Stimulated activated CD4-positive, alpha-beta T cell treated with anti-CD3 and anti-CD28 coated beads, TNF-alpha, amount 100 ng/mL, for 1 hour (primary cell): ENCODE measurements at places on chromosomes 2 and 18.

GRCh38 chr2:191038241-191038725, 24.3 kb upstream of the STAT1 start:
- DNase-seq: no peak

DNA sequence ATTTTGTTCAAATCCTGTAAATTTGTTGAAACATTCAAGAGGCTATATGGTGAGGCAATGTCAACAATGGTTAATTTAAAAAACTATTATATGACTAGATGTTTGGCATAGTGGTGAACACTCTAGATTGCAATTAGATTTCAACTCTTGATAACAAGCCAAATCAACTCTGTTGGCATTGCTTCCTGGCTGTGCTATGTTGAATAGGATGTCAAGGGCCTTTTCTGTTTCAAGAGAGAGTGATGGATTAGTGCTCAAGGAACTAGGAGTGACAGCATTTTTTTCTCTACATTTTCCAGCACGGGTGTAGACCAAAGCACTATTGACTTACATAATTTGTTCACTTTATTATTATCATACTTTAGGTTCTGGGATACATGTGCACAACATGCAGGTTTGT, 172.4 kb upstream of the KCNH7 start:
- DNase-seq: no peak

DNA sequence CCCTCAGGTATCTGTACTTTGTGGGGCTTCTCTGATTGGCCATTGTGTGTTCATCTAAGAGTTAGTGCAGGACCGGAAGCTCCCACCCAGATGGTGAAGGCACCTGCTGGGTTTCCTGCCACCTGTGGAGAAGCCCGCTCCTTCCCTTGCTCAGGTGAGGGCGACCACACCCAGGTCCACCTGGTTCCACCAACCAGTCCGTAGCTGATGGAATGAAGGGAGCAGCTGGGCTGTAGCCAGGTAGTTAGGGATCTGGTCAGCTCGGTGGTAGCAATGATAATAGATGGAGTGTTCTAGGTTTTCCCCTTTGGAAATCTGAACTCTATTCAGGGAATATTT, 16.0 kb downstream of the SH3BP4 start:
- DNase-seq: no peak

GRCh38 chr2:75202359-75202758, 3.0 kb upstream of the TACR1 start:
- no peak for DNase-seq

- no peak for DNase-seq
Measured at GRCh38 chr2:182456784-182457183, 29.9 kb upstream of the PDE1A start.

DNA sequence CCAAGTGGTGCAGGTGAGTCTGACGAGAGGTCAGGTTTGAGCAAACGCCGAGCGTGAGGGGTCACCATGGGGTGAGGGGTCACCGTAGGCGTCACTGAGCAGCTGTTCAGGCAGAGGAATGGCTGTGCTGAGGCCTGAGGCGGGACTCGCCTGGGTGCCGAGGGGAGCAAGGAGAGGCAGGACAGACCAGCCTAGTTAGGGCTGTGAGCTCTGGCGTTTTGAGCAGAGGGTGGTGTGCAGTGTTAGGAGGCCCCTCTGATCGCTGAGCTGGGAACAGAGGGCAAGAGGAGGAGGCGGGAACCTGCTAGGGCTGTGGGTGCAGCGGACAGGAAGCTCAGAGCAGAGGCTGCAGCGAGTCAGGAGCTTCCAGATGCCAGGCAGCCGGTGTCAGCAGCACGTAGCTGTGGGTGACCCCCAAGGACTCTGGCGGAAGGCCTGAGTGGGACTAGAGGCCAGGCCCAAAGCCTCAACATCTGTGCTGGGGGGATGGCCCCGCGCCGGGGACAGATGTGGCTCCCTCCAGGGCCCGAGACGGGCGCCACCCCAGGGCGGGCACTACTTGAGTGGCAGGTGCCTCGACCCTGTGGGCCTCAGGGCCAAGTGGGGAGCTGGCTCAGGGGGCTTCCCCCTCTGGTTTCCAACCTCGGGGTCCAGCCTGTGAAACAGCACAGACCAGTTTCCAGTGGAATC, 55.7 kb downstream of the KCNG2 start:
- no peak for DNase-seq

DNA sequence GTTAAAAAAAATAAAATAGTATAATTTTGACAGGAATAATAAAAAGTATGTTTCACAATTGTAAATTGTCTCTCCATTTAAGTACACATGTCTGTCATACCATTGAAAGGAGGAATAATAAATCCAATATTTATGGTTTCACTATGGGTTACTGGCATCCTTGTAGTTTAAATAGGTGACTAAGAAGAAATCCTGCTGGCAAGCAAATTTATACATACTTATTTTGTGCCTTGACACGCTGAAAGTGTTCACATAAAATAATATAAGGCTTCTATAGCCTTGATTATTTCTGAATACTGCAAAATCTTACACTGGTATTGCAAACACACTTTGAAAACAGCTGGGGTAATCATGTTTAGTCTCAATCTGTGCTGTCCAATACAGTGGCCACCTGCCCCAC, 138.3 kb upstream of the ETAA1 start:
- DNase-seq: no peak

GRCh38 chr2:15053542-15053941, 421.0 kb downstream of the LRATD1 start:
- no peak for DNase-seq

DNA sequence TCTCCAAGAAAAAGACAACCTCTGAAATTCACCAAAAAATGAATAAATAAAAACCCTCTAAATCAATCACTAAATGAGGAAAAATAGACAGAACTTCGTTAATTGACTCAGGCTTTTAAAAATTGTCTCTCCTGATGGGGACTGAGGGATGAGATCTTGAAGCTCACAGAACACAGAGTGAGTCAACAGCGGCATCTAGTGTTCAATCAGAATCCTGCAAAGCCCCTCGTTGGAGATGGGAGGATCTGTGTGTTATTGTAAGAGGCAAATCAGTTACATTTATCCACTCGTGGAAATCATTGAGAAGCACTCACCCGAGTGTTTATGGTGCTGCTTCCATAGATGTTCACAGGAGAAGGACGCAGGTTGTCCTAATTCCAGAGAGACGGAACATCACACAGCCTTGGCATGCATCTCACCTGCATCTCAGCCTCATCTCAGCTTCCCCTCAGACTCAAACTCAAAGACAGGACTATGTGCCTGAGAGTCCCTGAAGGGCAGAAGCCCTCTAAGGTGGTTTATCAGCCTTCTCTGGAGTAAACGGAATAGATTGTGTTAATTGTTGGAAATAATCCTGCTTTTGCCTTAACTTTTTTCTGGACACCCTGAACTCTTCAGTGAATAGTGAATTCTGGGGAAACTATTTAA, 82.0 kb downstream of the MREG start:
- DNase-seq: peak; percentile 15

DNA sequence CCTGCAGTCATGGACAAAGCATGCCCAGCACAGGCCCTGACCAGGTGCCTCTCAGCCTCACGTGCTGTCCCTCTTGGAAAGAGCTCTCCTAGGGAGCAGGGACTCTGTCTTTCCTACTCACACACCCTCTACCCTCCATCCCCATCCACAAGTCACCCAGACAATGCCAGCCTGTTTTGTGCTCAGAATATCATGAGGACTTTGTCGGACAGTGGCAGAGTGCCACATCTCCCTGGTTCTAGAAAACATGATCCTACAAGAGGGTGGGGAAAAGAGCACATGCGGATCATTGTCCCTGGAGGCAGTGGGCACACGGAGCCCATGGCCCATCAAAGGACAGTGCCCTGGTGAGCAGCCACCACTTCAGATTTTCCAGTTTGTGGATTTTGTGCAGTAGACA, 3.7 kb upstream of the MAL start:
- no peak for DNase-seq

GRCh38 chr2:160256507-160256906, 56.4 kb upstream of the ITGB6 start:
- DNase-seq: no peak

DNA sequence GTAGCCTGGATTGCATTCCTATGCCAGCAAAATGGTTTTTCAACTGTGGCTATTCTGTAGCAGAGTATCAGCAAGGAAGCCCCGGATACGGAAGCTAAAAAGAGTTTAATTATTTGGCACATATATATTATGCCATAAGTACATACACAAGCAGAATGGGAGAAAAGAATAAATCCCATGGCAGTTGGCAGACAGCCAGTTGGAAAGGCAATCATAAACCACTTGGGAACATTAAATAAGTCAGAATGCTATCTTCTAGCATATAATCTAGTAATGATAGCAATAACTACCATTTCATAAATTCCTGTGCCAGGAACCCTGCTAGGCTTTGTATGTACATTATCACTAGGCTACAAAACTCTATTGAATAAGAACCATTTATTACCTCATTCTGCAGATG, 26.0 kb downstream of the GALNT5 start:
- no peak for DNase-seq

DNA sequence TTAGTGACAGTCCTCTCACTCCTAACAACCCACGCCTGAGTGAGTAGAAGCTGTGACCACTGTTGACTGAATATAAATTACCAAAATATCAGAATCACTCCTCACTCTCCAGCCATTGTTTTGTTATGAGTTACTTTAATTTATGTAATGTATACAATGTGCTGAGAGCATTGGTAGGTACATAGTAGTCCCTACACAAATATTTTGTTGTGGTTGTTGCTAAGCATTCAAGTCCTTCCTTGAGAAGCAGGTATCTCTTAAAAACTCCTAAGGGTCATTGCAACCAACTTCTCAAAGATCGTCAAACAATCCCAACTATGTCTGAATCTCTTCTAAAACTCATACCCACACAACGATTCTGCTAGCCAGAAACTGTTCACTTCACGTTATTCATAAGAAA, 476.8 kb upstream of the TNP1 start:
- DNase-seq: no peak

DNA sequence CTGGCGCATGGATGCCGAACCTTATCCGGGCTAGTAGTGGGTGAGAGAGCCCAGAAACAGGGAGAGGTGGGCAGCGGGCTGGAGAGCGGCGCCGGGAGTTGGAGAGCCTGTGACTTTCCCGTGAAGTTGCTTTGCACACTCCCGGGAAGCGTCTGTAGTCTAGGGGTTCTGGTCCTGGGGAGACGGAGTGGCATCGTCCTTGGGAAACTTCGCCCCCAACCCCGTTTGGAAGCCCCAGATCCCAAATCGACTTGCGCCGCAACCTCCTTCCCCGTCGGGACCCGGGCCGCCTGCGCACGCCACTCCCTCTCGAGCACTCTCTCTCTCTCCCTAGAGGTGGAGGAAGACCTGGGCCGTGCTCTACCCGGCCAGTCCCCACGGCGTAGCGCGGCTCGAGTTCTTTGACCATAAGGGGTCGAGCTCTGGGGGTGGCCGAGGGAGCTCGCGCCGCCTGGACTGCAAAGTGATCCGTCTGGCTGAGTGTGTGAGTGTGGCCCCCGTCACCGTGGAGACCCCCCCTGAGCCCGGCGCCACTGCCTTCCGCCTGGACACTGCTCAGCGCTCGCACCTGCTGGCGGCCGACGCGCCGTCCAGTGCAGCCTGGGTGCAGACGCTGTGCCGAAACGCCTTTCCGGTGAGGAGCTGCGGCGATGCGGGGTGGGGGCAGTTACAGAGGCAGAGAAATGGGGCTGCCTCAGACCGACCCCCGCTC, 456 bp downstream of the DOK1 start:
- peak; percentile 25 for DNase-seq

GRCh38 chr2:137872577-137872976, 91.7 kb upstream of the HNMT start:
- no peak for DNase-seq

DNA sequence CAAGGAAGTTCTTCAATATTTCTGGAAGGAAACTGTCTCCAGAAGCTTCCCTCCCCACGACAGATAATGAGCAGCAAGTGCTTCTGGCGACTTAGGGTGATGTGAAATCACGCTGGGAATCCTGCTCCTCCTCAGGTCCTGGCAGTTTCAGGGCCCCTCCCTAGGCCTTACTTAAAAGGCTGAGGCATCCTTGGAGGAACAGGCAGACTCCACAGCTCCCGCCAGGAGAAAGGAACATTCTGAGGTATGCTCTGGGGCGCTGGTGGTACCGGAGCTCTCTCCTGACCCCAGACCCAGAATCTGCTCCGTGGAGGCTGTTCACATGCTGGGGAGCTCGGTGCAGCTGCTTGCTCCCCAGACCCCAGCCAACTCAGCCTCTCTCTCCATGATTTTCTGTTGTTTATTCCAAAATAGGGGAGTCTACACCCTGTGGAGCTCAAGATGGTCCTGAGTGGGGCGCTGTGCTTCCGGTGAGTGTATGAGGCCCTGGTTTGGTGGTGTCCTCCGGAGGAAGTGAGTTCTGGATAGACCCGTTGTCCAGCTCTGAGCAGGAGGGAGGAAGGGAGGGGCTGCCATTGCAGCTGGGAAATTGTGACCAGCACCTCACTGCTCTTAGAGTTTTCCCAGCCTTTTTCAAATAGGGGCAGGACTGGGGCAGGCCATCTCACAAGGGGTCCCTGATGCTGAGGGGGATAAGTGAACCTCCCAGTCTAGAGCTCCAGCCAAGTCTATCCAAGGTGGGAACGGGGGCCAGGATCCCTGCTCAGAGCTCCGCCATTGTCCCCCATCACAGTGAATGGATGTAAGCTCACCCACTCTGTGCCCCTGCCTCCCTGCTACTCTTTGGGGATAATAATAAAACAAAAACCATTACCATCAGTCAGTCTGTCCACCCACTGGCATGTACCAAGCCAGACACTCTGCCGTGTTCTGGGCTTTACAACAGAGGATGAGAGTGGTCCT, at the start of gene IL36RN:
IL36RN (plus strand) TSS at position 201 of the 963 bp plus-strand sequence; CDS start at position 442, 241 bp downstream.
- no peak for DNase-seq

- DNase-seq: no peak
Measured at GRCh38 chr18:34921226-34921625, 120.0 kb upstream of the MAPRE2 start.

- no peak for DNase-seq
Measured at GRCh38 chr2:223599640-223600380, 2.4 kb downstream of the SCG2 start.

DNA sequence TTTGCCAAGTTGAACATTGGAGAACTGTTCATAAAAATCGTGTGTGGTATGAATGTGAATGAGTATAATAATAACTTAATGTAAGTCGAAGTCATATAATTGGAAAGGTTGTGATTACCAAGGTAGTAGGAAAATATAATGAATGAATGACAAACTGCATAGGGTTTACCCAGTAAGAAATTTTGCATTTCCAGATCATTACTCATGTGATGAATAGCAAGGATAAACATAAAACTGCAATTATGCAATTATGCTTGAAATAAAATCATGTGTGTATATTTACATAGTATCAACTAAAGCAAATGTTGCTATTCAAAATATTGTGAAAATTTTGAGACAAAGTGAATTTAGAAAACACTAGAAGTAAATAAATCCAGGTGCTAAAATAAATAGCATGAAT, 1108.7 kb upstream of the TMEFF2 start:
- DNase-seq: no peak
